ENCODE measurements at places on chromosomes 7 and 10.

DNA sequence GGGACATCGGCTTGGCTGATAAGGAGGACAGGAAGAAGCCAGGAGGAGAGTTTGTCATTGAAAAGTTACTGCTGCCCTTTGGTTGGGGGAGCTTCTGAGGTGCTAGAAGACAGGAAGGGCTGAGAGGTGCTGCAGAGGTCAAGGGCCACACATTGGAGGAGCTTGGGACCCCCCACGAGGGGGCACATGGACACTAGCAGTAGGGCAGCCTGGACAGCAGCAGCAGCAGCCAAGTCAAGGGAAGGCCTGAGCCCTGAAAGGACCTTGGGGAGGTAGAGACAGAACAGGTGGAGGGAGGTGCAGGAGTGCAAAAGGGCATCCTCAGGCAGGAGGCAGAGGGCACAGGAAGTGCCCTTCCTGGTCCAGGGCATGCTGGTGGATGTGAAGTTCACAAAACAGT lies 439.7 kb upstream of the IGFBP3 start:
- DNase-seq, result no peak

DNA sequence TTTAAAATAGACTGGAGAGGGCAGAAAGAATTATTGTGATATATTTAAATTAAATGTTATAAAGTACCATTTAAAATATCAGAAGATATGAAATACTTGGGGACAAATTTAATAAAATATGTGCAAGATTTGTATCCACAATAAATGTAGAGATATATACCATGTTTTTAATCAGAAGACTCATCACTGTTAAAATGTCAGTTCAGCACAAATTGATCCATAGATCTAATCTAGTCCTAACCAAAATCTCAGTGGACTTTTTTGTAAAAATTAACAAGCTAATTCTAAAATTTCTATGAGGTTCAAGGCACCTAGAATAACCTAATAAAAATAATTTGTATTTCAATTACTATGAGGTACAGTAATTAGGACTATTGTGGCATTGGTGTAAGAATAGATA lies 96.4 kb downstream of the CTNNA3 start:
- DNase-seq, result no peak

- no peak for DNase-seq
These were observed 706.9 kb upstream of the GHITM start for GRCh38 chr10:83432261-83433045.

- DNase-seq, result no peak
These were observed 52.3 kb upstream of the SLC35B4 start for GRCh38 chr7:134368851-134369544.

- DNase-seq, result no peak
These were observed 240.7 kb downstream of the TSPAN12 start for GRCh38 chr7:120617275-120617674.

- DNase-seq, result no peak
These were observed 47.3 kb upstream of the VIPR2 start for GRCh38 chr7:159192013-159192412.
